ENCODE measurements at places on chromosomes 7 and 10. TPM values are rescaled to one million over a fixed set of nuclear protein-coding genes. Genes with fewer than 3 reads are reported as not detected.

GCK gene
- total RNA-seq: 46.4 TPM

OSBPL3 gene
- 8.2 TPM for total RNA-seq

CYREN gene
- total RNA-seq: 45.9 TPM

- no peaks in the 10 kb centered on the region for H3K4me1 ChIP-seq
- no peaks in the 10 kb centered on the region for H3K27me3 ChIP-seq
- H3K27ac ChIP-seq: no peak overlapping the region
- no peak overlapping the region for H3K4me3 ChIP-seq
- no peaks in the 10 kb centered on the region for H3K36me3 ChIP-seq
- DNase-seq: no peak
These were observed 84.9 kb upstream of the PPP1R17 start for GRCh38 chr7:31602041-31602625.

DNA sequence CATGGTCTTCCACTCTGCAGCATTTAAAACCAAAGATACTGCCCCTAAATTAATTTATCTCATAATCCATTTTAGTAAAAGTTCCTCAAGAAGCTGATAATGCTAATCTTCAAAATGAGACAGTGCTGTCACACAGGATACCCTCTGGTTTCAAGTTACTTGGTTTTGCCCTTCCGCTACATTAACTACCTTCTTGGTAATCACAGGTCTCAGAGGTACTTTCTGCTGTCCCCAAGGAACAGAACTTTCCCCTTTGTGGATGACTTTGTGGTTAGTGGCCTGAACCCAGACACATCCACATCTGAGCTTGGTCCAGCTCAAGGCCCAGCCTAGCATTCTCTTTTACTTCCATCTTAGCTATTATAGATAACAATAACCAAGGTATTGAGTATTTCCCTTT, 88.8 kb upstream of the TMEM26 start:
- H3K36me3 ChIP-seq: no peaks in the 10 kb centered on the region
- H3K4me3 ChIP-seq: no peak overlapping the region
- no peaks in the 10 kb centered on the region for H3K27me3 ChIP-seq
- DNase-seq: no peak
- H3K27ac ChIP-seq: no peak overlapping the region
- H3K4me1 ChIP-seq: no peaks in the 10 kb centered on the region

DNA sequence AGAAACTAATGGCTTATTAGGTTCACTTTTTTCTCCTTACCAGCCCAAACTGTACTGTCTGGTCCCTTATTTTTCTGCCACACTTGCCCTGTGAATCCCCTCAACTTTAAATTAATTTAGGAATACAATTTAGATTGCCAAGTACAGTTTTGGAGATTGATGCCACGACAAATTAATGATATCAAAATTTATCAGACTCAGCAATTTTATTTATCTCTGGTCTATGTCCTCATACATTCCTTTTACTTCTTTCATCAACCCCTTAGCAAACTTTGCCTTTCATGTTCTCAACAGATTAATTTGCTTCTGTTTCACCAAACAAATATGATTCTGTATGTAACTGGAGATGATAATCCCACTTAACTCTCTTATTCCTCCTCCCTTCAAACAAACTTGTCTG, 38.2 kb downstream of the SHOC2 start:
- H3K27ac ChIP-seq: no peak overlapping the region
- no peak for DNase-seq
- no peak overlapping the region for H3K4me3 ChIP-seq
- H3K27me3 ChIP-seq: no peaks in the 10 kb centered on the region

DNA sequence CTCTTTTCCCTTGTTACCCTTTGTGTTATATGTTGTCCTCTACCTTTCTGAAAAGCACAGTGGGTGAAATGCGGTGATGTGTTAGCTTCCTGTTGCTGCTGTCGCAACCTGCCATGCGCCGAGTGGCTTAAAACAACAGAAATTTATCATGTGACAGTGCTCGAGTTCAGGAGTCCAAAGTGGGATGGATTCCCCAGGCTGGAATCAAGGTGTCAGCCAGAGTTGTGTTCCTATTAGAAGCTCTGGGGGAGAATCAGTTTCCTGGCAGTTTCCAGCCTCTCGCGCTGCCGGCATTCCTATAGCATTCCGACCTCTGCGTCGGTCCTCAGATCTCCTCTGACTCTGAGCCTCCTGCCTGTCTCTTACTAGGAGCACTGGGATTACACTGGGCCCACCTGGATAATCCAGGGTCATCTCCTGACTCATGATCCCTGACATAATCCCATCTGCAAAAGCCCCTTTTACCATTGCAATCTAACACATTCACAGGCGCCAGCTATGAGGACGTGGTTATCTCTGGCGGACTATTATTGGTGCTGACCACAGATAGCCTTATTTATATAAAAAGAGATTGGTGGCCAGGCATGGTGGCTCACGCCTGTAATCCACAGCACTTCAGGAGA, 207.5 kb downstream of the CUX1 start:
- peak overlapping the region; percentile 25 for H3K27ac ChIP-seq
- H3K36me3 ChIP-seq: no peaks in the 10 kb centered on the region
- DNase-seq: no peak
- H3K27me3 ChIP-seq: no peaks in the 10 kb centered on the region
- no peak overlapping the region for H3K4me3 ChIP-seq

DNA sequence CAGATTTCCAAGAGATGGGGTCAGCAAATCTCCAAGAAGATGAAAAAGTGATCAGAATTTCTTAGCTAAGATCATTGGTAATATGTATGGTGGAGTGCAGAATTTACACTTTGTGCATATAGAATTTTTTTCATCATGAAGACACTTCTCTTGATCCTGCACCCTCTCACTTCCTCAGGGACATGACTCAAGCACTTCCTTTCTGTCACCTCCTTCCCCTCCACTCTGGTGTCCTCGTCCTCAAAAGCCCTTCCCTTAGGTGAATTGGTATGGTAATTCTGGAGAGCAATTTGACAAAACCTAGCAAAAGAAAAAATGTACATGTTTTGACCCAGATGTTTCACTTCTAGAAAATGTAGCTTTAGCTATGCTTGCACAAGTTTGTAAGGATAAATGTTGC, 18.1 kb downstream of the CALN1 start:
- no peak overlapping the region for H3K27ac ChIP-seq
- H3K36me3 ChIP-seq: no peaks in the 10 kb centered on the region
- no peaks in the 10 kb centered on the region for H3K4me1 ChIP-seq
